Effector CD8-positive, alpha-beta T cell (primary cell): ENCODE measurements at places on chromosomes 6 and 20.
A peak's percentile ranks its signal among the peaks of the same experiment; 100 is the strongest.

DNA sequence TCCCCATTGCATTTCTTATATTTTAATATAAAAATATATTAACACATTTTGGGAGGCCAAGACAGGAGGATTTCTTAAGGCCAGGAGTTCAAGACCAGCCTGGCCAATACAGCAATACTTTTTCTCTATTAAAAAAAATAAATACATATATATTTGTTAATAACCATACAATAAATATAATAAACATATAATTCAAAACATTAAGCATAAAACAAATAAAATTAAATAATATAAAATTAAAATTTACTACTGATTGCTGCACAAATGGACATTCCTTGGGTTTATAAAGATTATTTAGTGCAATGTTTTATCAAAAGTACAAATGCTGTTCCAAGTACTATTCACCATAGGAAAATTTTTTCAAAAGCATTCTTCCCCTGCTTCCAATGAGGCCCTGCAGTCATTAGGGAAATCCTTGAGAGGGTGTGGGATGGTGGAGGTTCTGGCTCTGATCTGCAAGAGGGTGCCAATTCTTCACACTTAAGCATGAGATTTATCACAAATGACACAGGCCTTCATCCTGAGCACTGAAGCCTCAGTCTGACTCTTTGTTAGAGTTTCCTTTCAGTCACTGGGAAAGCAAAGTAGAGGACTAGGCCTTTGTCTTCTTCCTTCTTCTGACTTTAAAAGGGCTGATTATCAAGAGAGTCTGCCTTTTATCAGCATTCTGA, 596.7 kb downstream of the EPM2A start:
- DNase-seq = no peak

DNA sequence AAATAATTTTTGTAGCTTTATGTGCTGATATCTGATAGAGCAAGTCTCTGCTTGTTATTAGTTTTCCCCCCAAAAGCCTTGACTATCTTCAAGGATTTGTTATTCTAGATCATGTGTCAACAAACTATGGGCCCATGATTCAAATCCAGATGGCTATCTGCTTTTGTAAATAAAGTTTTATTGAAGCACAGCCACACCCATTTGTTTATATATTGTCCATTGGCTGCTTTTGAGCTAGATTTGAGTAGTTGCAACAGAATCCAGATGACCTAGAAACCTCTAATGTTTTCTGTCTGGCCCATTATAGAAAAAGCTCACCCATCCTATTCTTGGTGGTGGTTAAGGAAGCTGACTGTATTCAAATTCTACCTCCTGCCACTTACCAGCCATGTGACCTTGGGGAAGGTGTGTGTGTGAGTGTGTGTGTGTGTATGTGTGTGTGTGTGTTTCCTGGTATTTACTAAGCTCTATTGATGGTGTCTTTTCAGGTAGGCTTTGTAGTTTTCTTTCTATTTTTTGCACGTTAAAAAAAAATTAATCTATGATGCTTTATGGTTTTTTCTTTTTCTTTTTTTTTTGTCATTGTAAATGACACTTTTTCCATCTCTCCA, 1.3 kb upstream of the GTSF1L start:
- peak; percentile 13 for DNase-seq

DNA sequence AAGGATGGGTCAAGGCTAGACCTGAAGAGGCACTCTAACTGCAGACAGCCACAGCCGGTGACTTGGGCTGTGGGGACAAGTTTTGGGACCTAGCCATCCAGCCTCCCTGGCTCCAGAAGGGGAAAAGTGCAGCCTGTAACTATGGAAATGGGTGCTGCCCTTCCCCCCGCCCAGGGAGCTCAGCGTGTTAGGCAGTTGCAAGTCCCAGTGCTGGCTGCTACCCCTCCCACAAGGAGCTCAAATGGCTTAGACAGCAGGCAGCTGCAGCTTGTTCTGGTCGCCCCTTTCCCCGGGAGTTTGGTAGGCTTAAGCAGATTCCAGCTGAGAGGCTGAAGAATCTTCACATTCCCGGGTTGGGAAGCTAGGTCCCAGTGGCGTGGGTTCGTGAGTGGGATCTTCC, 162.6 kb downstream of the FAM83B start:
- DNase-seq = no peak

GRCh38 chr6:165511807-165512206, 151.2 kb downstream of the PDE10A start:
- DNase-seq = no peak

DNA sequence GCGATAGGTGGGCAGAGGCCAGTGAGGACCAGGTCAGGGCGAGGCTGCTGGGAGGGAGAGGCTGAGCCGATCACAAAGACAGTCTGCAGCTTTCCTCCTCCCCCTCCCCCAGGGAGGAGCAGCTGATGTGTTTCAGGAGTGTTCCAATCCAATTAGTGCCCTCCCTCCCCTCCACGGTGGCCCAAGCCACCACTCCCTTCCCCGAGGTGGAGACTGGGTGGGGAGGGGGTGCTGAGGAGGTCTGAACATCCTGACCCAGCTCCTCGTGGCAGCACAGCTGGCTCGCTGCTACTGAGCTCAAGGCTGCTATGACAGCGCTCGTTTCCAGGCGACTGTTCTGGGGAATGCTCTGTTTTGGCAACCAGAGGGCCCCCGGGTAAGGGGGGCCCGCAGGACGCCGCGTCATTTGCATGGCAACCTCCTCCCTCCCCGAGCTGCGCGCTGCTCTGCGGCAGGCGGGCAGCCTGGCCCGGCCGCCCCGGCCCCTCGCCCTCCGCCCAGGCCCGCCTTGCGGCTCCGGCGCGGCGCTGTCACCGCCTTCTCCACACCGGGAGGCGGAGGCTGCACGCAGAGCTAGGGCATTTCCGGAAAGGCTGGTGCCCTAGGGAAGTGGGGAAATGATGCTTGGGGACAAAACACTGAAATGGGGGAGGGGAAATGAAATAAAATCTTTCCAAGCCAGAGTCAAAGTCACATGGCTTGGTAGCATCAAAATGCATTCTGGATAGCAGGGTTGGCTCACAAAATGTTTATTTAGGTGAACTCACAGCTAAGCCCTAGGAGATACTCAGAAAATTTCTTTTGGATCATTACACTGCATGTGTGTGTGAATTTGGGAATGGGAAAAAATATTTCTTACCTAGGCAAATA, 67.4 kb upstream of the PIM1 start:
- DNase-seq = peak; percentile 36

- DNase-seq = no peak
Observed at GRCh38 chr6:122059918-122060317, 339.5 kb upstream of the HSF2 start.

DNA sequence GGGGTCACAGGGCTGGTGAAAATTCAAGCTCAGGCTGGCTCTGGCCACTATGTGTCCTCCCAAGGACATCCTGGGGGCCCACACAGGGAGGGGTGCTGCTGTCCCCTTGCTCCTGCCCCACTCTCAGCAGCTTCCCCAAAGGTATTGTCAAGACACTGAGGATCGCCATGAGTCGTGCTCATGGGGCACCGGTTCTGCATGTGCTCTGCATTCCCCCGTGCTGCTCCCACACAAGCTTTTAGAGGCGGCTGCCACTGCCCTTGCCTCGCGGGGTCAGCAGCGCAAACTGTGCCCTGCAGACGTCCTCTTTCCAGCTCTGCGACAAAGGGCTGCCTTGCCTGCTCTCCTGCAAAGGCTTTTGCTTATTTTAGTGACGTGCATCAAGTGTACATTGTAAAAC, 179.8 kb downstream of the ERMARD start:
- DNase-seq = no peak

- no peak for DNase-seq
Observed at GRCh38 chr6:158312672-158313397, 570 bp downstream of the TULP4 start.

- DNase-seq = no peak
Observed at GRCh38 chr6:113570161-113570560, 287.0 kb upstream of the MARCKS start.

DNA sequence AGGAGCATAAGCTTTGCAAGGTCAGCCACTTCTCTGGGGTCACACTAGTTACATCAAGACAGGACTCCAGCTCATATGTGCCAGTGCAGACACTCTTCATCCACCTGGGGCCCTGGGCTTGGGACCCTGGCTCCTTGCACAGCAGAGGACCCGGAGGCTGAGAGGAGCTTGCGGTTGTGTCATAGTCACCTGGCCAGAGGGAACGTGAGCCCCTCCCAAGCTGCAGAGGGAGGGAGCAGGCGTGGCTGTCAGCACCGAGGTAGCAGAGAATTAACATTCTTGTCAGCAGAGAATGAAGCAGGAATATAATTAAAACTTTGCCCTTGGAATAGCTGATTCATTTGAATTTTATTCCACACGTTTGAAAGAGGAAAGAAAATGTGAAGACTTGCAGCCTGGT, 36.8 kb downstream of the BCAS4 start:
- no peak for DNase-seq

GRCh38 chr20:10777710-10778109, 103.9 kb upstream of the JAG1 start:
- DNase-seq = no peak

DNA sequence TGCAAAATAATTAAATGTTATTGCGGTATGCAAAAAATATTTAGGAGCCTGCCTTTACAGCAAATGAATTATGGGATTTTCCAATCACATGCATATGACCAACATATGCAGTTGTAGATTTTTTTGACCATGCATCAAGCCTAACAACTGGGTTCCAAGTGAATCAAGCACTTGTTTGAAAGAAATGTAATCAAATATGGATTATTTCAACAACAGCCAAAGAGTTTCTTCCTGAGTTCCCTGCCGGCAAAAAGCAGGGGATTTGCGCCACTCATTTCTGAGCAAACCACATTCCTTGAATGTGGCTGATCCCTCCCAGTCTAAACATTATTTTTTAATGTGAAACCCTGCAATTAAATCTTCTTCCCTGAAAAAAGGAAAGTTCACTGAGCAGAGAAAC, 100.1 kb upstream of the ADTRP start:
- DNase-seq = no peak

DNA sequence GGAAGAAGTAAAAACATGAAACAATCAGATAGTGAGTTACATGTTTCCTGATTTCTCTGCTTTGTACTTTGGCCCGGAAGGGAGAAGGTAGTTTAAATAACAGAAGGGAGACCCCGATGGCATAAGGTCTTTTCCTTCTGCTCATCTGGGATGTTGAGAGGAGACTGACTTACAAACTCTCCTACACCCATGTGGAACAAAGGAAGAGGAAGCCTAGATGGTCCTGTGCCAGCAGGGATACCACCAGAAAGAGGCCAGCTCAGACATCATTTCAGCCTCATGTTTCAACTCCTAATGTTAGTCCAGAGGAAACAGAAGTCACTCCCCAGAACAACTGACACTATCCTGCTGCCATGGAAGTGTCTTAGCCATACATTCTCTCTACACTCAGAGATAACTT, 250.7 kb upstream of the NOX3 start:
- no peak for DNase-seq

GRCh38 chr20:37828684-37829083, 74.2 kb upstream of the VSTM2L start:
- no peak for DNase-seq

DNA sequence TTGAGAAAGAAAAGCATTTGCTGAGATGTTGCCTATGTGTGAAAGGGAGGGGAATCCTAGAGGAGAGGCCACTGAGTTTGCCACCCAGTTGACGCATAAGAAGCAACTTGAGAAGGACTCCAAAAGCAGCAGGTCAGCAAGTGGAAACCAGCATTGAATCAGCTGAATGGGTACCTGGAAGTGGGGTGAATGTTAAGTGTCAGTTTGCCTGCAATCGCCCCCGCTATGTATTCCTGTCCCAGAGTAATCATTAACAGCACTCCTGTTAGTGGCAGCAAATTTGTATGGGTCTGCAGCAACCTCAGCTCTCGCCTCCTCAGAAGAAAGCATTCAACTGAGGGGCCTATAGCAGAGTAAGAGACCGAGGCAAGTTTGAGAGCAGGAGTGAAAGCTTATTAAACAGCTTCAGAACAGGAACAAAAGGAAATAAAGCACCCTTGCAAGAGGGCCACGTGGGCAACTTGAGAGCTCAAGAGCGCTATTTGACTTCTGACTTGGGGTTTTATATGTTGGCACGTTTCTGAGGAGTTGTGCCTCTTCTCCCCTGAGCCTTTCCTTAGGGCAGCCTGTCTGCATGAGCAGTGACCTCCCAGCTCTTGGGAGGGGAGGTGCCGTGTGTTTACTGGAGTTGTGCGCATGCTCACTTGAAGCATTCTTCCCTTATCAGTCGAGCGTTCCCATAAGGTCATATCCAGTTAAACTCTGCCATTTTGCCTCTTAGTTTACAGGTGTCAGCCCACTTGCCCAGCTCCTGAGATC, 122.6 kb upstream of the PHACTR1 start:
- no peak for DNase-seq
